Stimulated activated CD4-positive, alpha-beta T cell treated with anti-CD3 and anti-CD28 coated beads, Interleukin-4, amount 100 ng/mL, for 4 hours (primary cell): ENCODE measurements at places on chromosomes 3 and 15.

GRCh38 chr15:44087578-44088465, 107.2 kb downstream of the FRMD5 start:
- DNase-seq = no peak

DNA sequence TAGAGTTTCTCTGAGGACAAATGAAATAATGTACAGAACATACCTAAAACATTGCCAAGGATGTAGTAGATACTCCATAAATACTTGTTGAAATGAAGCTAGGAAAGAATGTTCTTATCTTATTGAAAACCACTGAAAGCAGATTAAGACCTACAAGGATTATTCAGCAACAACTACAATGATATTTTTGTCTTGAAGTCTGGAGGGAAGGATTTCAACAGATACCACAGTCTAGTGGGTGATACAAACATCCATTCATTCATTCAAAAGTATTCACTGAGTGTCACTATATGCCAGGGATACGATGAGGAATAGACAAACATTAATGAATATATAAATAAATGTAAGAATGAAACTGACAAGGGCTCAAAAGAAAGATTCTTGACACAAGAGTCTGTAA, 74.7 kb upstream of the THBS1 start:
- DNase-seq = no peak

DNA sequence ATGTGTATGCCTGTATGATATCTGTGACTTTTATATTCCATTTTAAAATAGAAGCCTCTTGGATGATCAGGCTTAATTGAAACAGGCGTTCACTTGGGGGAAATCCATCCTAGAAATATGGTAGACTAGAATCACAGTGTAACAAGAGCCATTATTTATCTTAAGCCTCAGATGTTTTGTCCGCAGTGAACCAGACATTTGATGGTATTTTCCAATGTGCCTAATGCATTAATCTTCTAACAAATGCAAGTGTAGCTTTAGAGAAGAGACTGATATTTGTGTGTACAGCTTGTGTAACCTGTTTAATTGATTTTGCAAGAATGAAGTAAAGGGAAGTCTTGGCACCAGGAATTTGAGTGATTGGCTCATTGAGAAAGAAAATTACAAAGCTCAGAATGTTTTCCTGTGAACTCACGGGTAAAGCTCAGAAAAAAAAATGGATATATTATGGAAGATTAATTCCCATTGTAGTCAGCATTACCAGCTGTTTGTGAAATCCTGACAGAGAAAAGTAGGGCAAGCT, 155.7 kb downstream of the SV2B start:
- no peak for DNase-seq

DNA sequence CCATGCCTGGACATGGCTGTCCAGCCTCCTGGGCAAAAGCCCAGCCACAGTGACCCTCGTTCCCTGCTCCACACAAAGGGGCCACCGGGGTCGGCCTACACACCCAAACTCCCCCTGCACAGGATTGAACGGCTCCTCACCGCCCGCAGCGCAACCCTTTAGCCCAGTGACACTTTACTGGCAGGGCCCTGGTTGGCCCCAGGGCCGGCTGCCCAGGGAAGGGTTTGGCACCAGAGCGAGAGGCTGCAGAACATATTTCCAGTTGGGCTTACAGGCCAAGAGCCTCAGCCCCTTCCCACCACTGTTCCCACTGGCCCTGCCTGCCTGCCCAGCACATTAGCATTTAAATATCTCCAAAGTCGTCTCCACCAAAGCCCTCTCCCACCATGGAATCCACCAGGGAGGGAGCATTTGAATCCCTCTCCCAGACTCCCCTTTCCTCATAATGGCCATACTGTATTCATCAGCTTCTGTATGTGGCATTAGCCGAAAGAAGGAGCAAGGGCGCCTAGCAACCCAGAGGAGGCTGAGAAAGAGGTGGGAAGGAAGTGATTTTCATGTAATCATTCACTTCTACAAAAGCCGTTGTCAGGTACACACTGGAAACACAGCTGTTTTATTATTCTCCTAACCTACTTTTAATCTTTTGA, 85.4 kb downstream of the SLC6A11 start:
- no peak for DNase-seq

GRCh38 chr3:102745881-102746280, 311.1 kb downstream of the ZPLD1 start:
- no peak for DNase-seq

GRCh38 chr3:65093641-65094040, 405.8 kb upstream of the ADAMTS9 start:
- no peak for DNase-seq

DNA sequence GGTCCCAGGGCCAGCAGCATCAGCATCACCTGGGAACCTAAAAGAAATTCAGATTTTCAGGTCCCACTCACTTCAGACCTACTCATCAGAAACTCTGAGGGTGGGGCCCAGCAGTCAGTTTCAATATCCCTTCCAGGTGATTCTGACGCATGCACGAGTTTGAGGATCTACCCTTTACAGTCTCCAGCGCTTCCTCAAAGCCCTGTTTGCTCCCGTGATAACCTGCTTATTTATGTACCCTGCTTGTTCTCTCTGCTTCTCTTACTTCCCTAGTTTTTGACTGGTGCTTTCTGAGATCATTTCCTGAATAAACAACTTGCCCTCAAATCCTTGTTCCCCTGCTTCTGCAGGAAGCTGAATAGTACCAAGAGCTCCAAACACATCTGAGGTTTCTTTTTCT, 245.3 kb downstream of the ZNF621 start:
- no peak for DNase-seq

- DNase-seq = peak; percentile 44
These were observed 7.9 kb upstream of the EOMES start for GRCh38 chr3:27729748-27730611.

- DNase-seq = no peak
These were observed 252.8 kb downstream of the NTRK3 start for GRCh38 chr15:88003541-88004327.

DNA sequence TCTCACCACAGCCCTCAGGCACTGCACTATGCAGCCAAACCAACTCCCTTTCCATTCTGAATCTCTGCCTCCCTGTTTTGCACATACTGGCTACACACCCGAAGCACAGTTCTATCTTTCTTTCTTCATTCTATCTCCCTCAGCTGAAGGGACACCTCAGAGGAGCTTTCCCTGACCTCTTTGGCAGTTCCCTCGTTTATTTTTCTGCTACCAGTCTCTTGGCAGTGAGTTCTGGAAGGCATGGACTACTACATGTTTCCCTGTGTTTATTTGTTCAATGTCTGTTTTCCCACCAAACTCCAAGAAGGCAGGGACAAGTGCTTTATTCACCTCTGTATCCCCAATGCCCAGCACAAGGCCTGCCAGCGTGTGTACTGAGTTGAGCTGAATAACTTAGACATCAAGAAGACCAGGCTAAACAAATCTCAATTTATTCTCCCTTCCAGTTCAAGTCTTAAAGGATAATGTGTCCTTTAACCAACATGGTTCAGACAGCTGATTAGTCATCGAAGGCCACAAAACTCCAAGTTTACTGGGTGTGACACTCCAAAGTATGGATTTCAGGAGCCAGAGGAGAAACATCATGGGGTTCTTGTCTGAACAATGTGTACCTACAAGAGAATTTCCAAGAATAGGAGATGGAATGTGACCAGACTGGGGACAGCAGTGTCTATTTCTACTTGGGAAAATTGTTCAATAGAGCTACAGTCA, 260.1 kb upstream of the CTNNB1 start:
- no peak for DNase-seq

- DNase-seq = no peak
These were observed 38.4 kb downstream of the GTF2E1 start for GRCh38 chr3:120780977-120781376.

DNA sequence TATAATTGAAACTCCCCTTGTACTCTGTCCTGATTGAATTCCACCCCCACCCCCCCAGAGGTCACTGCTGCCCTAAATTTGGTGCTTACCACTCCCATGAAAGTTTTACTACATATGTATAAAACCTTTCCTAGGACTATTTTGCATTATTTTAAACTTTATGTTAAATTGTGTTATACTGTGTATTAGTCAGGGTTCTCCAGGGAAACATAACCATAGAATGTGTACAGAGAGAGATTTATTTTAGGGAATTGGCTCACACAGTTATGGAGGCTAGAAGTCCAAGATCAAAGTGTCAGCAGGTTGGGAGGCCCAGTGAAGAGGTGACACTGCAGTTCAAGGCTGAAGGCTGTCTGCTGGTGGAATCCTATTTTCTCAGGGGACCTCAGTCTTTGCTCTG, 29.2 kb downstream of the BFSP2 start:
- no peak for DNase-seq

GRCh38 chr3:64111872-64112271, 88.6 kb upstream of the PSMD6 start:
- no peak for DNase-seq
